ENCODE measurements at places on chromosomes 13 and 19.
A peak's percentile ranks its signal among the peaks of the same experiment; 100 is the strongest.

- no peak for DNase-seq
Measured at GRCh38 chr13:108920137-108920536, 290.7 kb downstream of the MYO16 start.

DNA sequence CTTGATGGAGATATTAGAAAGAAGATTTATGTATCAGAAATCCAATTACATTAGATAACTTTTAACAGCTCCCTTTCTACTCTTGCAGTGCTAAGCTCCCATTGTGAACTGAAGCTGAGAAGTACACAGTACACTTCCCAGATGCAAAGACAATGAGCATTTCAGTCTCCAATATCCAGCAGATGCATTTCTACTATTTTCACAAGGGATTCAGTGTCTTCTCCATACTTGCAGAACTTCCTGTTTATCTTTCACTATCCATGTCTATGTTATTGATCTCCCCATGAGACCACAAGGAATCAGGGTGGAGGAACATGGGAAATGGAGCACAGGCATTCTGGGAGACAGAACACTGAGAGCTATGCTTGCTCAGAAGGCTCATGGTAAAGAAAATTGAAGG, 207.5 kb downstream of the ENOX1 start:
- DNase-seq: no peak

- no peak for DNase-seq
Measured at GRCh38 chr13:109113427-109113826, 484.0 kb downstream of the MYO16 start.

GRCh38 chr19:50644315-50644915, 4.7 kb upstream of the SYT3 start:
- DNase-seq: no peak

GRCh38 chr13:90719461-90719860, 628.0 kb upstream of the MIR17HG start:
- no peak for DNase-seq

DNA sequence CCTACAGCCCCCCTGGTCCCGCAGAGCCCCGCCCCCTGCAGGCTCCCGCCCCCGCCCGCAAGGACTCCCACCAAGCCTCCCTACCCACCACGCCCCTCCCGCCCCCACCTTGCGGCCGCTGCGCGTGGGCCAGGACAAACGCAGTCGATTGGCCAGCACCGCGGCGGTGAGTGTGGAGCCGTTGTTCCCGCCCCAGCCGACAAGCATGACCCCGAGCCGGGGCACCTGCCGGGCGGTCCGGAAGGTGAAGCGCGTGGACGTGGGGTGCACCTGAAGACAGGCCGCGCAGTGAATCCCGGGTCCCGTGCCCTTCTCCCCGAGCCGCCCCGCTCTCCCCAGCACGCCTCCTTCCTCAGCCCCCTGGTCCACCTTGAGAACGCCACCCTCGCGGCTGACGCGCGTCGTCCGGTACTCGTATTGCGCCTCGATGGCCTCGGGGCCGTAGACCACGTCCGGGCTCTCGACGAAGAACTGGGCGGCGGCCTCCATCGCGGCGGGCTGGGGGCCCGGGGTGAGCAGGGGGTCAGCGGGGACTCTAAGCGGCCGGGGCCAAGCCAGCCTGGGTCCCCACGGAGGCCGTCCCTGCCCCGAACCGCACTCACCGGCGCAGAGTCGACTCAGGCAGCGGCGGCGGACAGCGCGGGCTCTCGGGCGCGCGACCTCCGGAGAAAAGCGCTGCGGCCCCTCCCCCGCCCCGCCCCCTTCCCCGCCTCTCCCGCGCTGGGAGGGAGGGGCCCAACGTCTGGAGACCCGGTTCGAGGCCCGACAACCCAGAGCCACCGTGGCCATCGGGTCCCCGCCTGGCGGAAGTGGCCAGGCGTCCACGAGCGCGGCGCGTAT, at the start of gene ISYNA1:
Gene ISYNA1, minus strand, starts transcription at position 643 of the 840 bp plus-strand sequence. Its CDS starts 154 bp downstream, at position 489.
- peak; percentile 57 for DNase-seq

DNA sequence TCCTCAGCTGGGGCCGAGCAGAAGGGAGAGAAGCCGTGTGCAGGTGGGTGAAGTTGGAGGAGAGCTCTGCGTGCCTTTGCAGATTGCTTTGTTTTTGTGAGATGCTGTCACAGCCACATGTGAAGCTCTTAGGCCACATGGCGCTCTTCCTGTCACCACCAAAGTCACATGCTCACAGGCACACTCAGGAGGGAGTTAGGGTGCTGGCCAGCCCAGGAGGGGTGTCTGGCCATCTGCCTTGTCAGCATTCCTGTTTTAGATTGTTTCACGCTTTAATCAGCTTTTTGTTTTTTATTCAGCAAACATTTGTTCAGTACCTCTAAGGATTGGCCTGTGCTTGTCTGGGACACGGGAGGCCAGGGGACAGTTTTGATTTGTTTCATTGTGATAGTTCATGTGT, 21.9 kb downstream of the GPATCH1 start:
- DNase-seq: no peak

- no peak for DNase-seq
Measured at GRCh38 chr13:76677043-76677442, 209.2 kb downstream of the KCTD12 start.

GRCh38 chr13:34070006-34070405, 252.1 kb downstream of the RFC3 start:
- DNase-seq: no peak

DNA sequence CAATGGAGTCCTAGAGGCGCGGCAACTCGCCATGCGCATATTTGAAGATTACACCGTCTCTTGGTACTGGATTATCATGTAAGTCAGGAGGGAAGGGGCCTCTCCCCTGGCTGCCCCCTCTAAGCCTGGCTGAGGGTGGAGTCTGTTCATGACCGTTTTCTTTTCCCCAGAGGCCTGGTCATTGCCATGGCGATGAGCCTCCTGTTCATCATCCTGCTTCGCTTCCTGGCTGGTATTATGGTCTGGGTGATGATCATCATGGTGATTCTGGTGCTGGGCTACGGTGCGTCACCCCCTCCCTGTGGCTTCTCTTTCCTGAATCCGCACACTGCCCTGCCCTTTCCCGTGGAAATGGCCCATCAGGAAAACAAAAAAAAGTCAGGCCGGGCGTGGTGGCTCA, 6.5 kb downstream of the SLC44A2 start:
- DNase-seq: no peak

DNA sequence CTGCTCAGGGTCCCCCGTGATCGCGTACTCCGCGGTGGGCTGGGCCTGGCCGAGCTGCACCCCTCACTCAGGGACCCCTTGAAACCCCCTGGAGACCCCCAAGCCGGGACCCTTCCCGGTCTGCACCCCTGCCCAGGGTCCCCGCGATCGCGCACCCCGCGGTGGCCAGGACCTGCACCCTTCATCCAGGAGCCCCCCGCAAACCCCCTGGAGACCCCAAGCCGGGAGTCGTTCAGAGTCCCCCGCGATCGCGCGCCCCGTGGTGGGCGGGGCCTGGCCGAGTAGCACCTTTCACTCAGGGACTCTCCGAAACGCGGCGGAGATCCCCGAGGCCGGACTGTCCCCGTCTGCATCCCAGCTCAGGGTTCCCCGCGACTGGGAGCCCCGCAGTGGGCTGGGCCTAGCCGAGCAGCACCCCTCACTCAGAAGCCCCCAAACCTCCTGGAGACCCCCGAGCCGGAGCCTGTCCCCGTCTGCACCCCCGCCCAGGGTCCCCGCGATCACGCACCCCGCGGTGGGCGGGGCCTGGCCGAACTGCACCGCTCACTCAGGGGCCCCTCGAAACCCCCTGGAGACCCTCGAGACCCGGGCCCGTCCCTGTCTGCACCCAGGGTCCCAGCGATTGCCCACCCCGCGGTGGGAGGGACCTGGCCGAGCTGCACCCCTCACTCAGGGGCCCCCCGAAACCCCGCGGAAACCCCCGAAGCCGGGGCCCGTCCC, 748 bp downstream of the LMNB2 start:
- DNase-seq: peak; percentile 68

GRCh38 chr13:40668335-40668734, 1.9 kb upstream of the FOXO1 start:
- DNase-seq: peak; percentile 33

DNA sequence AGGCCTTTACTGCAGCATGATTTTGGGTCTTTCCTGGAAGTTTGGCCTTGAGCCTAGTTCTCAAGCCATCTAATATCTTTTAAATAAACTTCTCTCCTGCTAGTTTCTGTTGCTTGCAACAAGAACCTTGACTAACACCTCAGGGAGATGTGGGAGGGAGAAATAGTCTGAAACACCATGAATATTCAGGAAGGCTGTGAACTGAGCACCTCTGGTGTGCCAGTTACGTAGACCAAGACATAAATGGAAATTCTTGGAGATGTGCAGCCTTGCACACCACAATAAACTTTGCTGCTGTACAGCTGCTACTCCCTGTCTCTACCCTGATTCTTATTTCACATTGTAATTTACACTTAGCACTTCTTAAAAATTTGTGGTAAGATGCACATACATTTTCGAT, 86.9 kb upstream of the SPATA13 start:
- no peak for DNase-seq

- DNase-seq: no peak
Measured at GRCh38 chr13:112990783-112991182, 21.8 kb downstream of the MCF2L start.

GRCh38 chr19:33304371-33304759, 2.0 kb upstream of the CEBPA start:
- no peak for DNase-seq

DNA sequence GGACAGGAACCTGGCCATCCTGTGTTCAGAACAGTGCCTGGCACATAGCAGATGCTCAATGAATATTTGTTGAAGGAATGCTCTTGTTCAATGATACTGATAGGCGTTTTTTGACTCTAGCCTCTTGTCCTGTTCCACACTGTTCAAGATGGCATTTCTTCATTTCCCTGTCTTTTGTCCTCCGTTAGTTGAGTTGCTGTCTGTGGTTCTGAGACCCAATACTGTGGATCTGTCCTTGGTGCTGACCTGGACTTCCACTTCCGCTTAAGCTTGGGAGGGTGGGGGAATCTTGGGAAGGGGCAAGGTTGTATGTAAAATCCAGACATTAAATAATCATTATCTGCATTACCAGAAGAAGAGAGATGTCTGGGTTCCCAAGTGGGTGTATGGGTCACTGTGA, 8.3 kb upstream of the KCNN4 start:
- DNase-seq: no peak

DNA sequence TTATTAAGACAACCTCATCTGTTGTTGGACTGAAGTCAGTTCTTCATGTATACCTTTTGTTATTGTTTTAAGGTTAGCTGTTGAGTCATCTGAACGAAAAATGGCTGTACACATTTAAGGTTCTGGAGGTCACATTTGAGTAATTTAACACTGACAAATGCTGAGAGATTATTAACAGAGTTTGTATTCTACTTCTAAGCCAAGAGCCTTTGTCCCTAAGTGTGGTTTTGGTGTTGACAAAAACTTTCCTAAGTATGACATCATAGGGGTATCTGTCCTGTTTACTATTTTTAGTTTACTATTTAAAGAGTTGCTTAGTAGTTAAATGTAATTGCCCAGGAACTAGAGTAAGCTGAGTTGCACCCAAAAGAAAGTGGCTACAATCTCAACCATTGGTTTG, 71.9 kb downstream of the CDK8 start:
- DNase-seq: no peak

DNA sequence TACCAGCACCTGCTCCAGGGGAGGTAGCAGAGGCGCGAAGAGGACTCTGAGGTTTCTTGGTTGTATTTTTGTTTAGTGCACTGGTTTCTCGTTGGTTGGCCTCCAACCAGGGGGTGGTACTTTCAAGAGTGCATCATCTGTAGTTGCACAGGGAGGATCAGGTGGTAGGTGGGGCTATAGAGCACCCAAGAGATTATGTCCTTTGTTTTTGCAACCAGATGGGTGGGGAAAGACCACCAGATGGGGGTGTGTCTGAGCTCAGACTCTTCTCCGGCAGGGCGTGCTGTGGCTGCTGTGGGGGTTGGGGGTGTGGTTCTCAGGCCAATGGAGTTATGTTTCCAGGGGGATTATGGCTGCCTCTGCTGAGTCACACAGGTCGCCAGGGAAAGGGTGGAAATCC, 254.4 kb upstream of the KLF12 start:
- DNase-seq: no peak

DNA sequence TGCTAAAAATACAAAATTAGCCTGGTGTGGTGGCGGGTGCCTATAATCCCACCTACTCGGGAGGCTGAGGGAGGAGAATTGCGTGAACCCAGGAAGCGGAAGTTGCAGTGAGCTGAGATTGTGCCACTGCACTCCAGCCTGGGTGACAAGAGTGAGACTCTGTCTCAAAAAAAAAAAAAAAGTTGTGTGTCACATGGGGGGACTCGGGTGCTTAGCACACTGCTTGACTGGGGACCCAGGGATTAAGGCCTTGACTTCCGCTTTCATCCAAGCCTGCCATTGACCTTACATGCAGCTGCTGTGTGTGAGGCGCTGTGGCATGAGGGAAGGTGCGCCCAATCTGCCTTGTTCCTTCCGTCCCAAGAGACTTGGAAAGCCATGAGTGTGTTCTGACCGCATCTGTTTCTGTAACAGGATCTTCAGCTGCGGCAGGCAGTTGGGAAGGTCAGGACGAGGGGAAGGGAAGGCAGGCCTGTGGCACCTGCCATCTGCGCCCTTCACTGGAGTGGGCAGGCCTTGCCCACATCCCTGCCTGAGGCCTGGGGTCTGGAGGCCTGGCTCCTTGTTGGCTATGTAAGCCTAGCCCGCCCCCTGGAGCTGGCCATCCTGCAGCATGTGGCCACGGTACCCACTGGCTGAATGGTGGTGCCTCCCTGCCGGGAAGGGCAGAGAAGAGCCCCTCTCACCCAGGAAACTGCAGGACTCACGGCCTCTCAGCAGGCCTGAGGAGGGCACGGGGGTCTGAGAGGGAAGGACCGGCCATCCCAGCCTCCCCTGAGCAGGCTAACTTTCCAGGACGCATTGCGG, 23.0 kb downstream of the PPP1R37 start:
- DNase-seq: no peak

DNA sequence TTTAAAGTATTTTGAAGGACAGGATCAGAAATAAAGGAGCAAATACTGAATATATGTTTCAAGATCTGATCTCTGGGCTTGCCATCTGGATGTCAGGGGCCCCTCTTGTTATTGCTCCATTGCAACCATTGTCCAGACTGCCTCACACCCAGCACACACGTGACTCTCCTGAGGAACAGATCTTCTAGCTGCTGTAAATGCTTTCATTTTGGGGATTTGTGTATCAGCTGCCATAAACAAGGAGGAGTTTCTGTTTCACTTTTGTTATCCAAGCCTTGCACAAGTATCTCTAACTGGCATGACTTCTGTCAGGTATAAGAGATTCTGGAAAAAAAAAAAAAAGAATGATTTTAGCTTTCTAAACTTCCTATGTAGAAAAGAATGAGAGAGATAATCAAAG, 1624.1 kb upstream of the PRR20A start:
- DNase-seq: no peak

DNA sequence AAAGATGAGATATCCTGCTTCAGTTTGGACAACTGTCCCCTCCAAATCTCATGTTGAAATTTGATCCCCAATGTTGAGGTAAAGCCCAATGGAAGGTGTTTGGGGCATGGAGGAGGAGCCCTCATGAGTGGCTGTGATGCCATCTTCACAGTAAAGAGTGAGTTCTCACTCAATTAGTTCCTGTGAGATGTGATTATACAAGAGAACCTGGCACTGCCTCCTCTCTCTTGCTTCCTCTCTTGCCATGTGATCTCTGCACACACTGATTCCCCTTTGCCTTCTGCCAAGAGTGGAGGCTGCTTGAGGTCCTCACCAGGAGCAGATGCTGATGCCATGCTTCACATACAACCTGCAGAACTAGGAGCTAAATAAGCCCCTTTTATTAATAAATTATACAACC, 86.9 kb downstream of the HSPH1 start:
- DNase-seq: no peak

Data from stimulated activated CD4-positive, alpha-beta T cell treated with anti-CD3 and anti-CD28 coated beads, Interleukin-2, amount 100 ng/mL, for 24 hours (primary cell).